AG08396 (cell line): ENCODE measurements at places on chromosomes 13 and 19.

- DNase-seq, result no peak
Measured at GRCh38 chr13:47639738-47640447, 361.2 kb downstream of the SUCLA2 start.

- DNase-seq, result peak; percentile 3
Measured at GRCh38 chr19:19305696-19306095, 14.6 kb downstream of the SUGP1 start.

GRCh38 chr19:48606463-48607358, at the start of gene SPACA4:
SPACA4 (plus strand) TSS chr19:48606742; CDS start chr19:48606979, 237 bp downstream.
- DNase-seq, result no peak

DNA sequence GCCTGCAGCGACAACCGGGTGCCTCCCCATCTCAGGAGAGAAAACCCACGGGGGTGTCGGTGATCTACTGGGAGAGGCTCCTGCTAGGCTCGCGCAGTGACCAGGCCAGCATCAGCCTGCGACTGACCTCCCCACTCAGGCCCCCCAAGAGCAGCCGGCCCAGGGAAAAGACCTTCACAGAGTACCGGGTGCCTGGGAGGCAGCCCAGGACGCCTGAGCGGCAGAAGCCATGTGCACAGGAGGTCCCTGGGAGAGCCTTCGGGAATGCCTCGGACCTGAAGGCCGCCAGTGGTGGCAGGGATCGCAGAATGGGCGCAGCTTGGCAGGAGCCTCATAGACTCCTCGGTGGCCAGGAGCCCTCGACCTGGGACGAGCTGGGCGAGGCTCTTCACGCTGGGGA, 3.9 kb downstream of the ZNF324B start:
- DNase-seq, result no peak

DNA sequence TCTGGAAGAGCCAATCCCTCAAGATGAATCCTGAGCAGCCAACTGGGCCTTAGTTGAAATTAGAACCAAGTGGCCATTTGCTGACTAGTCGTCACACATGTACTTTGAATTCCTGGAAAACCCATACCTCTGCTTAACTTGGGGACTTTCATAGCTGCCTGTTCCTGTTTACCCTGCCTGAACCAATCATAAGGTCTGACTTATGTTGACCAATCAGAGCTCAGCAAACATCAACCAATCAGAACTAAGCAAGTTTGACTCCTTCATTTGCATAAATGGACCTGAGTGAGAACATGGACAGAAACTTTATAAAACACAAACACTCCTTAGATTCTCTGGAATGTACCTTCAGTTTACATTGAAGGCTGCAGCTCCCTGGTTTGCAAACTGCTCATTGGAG, 50.8 kb downstream of the LATS2 start:
- DNase-seq, result no peak

DNA sequence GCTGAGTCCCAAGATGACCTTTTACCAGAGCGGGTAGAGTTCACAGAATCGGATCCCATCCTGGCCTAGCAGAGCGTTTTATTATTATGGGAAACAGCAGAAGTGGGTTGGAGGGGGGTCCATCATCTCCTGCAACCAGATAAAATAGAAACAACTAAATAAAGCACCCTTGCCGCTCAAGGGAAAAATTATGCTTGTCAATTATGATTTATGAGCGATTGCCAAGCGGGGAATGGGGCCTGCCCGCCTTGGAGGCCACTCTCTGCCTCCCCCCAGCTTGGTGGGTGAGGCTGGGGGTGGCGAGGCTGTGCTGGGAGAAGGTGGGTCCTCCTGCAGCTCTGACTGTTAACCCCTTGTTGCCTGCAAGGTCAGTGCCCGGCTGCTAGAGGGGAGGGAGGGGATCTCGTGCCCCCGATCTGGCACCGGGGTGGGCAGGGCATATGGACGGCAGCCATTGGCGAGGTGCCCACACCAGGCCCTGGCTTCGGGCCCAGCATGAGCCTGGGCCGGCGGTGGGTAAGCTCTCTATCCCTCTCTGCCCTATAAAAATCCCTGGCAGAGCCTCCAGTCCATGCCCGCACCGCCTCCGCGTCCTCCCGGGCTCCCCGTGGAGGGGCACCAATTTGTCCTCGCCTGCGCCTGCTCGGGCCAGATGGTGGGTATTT, 129.1 kb downstream of the URI1 start:
- no peak for DNase-seq

- no peak for DNase-seq
Measured at GRCh38 chr19:30856376-30856775, 484.2 kb downstream of the ZNF536 start.

- DNase-seq, result no peak
Measured at GRCh38 chr13:111537115-111537728, 216.8 kb downstream of the TEX29 start.

DNA sequence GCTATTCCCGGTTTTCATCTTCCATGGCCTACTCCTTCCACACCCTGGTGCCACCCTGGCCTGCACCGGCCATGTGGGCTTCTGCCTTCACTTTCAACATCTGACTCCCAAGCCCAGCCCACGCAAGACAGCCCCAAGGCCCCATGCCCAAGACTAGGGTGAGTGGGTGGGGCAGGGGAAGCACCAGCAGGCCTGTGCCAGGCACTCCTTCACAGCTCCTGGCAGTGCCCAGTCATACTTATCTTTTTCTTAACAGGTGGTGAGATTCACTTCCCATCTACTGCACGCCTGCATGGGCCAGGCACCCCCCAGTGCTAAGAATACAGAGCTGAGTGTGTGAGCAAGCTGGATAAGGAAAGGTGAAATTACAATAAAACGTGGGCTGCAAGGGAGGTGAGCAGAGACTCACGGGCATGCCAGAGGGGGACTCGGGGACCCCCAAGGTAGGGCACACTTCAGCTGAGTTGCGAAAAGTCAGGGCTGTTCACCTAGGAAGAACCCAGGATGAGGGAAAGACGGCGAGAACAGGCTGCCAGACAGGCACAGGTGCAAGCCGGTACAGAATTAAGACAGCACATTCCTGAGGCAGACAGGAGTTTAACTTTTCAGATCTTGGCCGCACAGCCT, 55.7 kb downstream of the COL4A1 start:
- no peak for DNase-seq

DNA sequence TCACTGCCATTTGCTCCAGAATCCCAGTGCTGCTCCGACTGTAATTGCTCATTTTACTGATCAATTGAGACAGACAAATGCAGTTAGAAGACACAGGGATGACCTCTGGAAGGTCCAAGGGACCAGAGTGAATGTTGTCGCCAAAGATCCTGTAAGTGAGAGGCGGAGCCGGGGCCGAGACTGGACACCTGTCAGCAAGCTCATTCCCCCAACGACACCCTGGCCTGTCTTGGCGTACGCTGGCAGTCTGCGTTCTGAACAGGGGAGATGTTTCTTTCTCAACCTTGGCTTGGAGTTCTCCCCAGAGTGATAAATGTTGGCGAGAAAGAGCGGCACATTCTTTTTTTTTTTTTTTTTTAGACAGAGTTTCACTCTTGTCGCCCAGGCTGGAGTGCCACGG, 24.2 kb downstream of the GADD45B start:
- no peak for DNase-seq

GRCh38 chr19:44847144-44848035, 1.3 kb downstream of the NECTIN2 start:
- peak; percentile 62 for DNase-seq

DNA sequence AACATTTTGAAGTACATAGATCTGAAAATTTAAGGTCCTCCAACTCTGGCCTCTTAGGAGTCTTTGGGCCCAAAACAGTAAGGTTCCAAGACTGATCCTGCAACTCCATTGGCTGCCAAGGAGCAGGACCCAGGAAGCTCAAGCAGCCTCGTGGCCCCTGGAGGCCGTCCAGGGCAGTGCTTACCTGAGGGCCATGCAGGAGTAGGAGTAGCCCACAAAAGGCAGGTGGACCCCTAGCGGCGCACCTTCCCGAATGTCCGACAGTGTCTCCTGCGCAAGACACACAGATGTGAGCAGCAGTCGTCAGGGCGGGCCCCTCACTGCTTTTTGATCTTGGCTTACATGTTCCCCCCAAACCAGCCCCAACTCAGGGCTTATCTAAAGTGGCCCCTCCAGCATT, 5.7 kb upstream of the SIX5 start:
- DNase-seq, result no peak

DNA sequence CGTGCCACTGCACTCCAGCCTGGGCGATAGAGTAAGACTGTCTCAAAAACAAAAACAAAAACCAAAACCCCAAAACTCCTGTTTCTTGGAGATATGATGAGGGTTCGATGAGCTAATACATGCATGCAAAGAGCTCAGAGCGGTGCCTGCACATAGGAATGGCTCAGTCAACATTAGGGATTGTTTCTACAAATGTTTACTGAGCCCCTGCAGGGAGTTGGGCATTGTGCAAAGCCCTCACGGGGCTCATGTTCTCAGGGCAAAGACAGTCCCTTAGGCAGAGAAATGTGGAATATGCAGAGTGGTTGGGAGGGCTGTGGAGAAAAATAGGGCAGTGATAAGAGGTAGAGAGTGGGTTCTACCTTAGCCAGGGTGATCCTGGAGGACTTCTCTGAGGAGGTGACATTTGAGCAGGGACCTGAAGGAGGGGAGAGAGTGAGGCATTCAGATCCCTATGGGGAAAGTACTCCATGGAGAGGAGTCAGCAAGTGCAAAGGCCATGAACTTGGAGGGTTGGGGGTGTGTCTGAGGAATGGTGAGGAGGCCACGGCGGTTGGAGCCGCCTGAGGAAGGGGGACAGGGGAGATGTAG, 1.5 kb upstream of the EHD2 start:
- no peak for DNase-seq

GRCh38 chr19:56088497-56089215, 32.4 kb downstream of the ZNF787 start:
- DNase-seq, result no peak

GRCh38 chr19:49331616-49332055, 3.6 kb upstream of the CD37 start:
- DNase-seq, result peak; percentile 72

- DNase-seq, result no peak
Measured at GRCh38 chr19:50204811-50205675, 1.6 kb downstream of the MYH14 start.

- DNase-seq, result no peak
Measured at GRCh38 chr13:78317030-78317429, 286.3 kb downstream of the POU4F1 start.

GRCh38 chr19:13100841-13101589, 1.6 kb downstream of the LYL1 start:
- DNase-seq, result no peak

DNA sequence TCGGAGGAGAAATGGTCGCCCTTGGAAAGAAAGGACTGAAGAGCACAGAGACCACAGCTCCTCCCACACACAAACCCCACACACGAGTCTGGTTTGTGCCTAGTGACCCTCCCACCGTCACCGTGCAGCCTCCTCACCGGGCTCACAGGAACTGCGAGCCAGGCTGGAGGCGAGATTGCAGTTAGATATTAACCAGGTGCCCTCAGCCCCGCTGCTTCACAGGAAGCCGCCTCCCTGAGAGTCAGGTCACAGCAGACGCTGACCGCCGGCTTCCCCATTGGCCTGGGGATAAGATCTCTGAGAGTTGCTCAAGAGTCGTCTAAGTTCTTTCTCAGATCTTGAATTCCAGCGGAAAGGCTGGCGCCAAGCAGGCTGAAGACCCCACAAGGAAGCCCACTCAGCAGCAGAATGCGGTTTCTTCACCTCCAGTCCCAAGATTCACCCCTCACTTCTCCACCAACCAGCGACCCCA, 870 bp downstream of the ZNF44 start:
- peak; percentile 69 for DNase-seq

DNA sequence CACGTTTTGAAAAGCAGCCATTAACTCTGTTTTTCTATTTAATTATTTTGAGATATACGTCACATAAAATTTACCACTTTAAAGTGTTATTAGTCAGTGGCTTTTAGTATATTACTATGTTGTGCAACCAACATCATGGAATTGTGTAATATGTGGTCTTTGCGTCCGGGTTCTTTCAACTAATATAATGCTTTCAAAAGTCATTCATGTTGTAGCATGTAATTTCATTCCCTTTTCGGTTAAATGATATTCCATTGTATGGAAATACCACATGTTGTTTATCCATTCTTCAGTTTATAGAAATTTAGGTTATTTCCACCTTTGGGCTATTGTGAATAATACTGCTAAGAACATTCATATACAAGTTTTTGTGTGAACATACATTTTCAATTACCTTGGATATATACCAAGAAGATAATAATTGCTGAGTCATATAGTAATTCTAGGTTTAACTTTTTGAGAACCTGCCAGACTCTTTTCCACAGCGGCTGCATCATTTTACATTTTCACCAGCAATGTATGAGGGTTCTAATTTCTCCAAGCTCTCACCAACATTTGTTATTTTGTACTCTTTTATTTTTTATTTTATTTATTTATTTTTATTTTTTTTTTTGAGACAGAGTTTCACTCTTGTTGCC, 28.1 kb upstream of the CLDN10 start:
- DNase-seq, result no peak

DNA sequence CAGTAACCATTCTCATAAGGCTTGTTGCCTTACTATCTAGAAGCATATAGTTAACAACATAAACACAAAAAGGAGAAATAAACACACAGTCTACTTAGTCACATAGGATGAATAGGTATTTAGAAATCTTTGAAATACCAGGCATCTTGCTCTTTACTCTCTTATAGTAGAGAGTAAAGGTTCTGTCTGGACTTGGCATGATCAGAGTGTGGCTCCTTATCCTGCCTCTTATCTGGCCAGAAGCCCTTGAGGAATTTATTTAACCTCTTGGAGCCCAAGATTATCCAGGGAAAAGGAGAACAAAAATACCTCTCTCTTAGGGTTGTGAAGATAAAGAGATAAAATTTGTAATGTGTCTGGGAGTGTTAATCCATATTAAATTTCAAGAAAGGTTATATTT, 100.2 kb upstream of the MBNL2 start:
- DNase-seq, result no peak

DNA sequence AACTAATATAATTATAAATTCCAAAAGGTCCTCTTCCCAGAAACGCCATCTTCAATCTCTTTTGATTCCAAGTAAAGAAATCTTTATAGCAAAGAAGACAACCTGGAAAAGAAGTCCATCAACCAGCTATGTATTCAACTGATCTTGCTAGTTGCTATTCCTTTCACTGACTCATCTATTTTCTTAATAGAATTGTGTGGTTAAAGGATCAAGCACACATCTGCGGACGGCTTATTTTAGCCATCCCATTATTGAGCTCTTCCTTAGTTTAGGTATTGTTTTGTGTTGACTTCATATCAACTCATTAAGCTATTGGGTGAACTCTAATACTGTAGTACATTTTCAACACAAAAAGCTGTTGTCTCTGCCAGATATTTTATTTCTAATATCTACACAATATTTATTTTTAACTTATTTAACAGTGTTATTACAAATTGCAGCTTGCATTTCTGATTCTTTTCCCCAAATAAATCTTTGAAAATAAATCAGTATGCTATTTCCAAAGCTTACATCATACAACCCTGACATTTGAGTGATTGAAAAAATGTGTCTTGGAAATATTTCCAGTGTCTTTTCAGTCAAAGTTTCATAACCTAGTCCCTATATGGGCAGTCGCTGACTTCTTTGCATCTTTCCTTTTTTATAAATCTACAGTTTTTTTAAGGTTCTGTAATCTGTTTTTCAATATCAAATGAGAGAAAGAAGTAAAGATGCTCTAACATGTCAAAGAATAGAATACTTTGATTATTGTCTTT, 158.8 kb upstream of the SPRY2 start:
- DNase-seq, result no peak
